ENCODE measurements at places on chromosomes 2 and 18.

GRCh38 chr2:215137741-215138340 is 585 bp downstream of the ABCA12 start:
- no peak for DNase-seq

DNA sequence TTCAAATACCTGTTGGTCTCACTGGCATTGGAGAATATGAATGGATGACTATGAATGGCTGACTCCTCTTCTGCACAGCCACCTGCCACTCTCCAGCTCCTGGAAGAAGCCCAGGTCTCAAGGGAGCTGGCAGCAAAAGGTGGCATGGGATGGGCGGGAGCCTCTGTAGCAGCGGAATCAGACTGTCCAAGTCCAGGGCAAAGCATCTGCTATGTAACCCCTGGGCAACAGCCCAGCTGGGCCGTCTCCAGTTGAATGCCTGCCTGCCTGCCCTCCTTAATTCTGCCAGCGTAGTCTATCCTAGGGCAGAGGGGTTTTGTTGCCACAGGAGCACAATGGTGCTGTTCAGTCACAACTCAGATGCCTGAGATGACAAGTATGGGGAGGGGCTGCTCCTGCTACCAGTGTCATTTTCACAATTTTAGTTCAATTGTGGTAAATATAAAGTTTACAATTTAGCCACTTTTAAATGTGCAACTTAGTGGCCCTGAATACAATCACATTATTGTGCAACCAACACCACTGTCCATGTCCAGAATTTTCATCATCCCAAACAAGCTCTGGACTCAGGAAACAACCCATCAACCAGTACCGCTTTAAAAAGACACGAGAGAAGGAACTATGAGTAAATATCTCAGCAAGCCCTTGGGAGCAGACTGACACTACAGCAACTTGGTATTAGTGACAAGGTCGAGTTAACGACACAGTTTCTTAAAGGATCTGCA is 115.2 kb downstream of the MYO5B start:
- no peak for DNase-seq

DNA sequence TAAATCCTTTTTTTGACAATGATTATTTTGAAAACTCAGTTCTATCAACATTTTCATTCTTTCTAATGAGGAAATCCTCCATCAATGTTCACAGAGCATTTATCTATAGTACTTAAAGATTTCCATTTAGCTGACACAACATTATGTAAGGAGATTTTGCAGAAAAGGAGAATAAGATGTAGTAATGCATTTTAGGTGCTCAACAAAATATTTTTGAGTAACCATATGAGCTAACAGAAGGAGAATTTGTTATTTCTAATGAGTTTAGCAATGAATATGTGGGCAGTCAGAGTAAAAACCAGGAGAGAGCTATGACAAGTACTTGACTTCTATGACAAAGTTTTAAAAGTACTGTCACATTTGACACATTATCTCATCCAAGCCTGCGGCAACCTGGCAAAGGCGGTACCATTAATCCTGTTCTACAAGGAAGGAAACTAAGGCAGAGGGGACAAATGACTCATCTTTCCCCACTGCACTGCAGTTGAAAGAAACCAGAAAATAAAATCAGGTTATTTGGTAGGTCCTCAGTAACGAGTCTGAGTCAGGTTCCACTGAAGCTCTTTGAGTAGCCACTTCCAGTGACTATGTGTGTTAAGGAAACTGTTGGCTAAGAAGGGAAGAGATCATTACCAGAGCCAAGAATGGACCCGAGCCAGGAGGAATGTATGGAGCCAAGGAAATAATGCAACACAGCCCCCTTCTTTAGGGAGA is 134.1 kb upstream of the ITGB6 start:
- DNase-seq: no peak

DNA sequence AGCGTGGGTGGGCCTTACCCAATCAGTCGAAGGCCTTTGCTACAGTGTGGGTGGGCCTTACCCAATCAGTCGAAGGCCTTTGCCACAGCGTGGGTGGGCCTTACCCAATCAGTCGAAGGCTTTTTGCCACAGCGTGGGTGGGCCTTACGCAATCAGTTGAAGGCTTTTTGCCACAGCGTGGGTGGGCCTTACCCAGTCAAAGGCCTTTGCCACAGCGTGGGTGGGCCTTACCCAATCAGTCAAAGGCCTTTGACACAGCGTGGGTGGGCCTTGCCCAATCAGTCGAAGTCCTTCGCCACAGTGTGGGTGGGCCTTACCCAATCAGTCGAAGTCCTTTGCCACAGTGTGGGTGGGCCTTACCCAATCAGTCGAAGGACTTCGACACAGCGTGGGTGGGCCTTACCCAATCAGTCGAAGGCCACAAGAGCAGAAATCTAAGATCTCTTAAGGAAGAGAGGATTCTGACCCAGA is 16.3 kb upstream of the GAL3ST2 start:
- DNase-seq: no peak
